Coronary artery (tissue), 2 donors: ENCODE measurements at places on chromosomes 3 and 15.

DNA sequence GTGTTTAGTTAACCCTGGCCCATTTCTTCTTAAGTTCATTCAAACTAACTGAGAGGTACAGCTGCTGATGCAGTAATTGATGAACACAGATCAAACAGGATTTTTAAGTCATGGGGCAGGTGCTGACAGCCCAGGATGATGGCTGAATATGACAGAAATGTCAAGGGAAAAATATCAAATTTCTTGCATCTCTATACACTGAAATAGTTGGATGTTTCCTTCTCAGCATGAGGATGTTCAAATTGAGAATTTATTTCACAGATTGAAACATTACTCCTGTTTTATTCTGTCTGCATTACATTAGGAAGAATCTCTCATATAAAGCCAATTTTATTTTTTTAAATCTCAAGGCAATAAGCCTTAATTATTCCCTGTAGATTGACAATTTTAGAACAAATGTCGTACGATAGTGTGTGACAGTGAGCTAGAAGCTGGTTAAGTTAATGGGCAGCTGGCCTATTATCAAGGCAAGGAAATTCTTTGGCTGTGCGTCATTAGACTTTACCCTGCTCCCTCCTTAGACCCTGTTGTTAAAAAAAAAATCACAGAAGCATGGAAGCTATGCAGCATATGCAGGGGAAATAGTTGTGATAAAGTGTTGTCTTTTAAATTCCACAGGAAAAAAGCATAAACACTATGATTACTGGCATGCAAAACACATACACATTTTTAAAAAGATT lies 183.8 kb upstream of the KCNMB2 start:
- DNase-seq = no peak

- peak; percentile 60 for DNase-seq
These were observed 6.1 kb downstream of the ABTB1 start for GRCh38 chr3:127678611-127679533.

DNA sequence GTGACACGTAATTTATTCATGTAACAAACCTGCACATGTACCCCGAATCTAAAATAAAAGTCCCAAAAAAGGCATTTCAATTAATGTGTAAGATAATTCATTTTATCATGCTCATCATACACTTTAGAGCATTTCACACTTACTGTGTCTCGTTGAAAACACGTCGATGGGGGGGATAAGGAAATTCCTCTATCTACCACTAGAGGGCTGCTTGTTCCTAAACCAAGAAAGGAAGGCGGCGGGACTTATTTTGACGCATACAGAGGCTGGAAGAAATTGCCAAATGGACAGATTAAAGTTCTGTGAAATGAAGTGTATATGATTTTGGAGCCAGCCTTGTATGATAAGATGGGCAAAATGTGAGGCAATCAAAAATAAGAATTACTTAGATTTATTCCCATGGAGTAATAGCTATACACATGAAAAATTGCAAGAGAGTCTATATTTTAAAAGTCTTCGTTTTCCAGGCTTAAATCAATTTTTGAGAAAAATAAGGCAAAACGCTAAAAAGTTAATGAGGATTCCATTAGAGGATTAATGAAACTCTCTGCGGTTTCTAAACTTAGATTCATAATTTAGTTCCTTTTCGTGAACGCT lies 346.8 kb downstream of the CNTN3 start:
- DNase-seq = no peak

- DNase-seq = no peak
These were observed 43.1 kb upstream of the ZNF774 start for GRCh38 chr15:90309020-90309419.
